ENCODE measurements at places on chromosomes 13 and 19. TPM values are rescaled to one million over a fixed set of nuclear protein-coding genes. Genes with fewer than 3 reads are reported as not detected.

Gene CBY2
- not detected for total RNA-seq

Gene ZNF534
- not detected for total RNA-seq

Gene GZMM
- total RNA-seq, result under 0.01 TPM

GRCh38 chr13:44867825-44868224 is 121.4 kb downstream of the NUFIP1 start:
- no peak for DNase-seq

DNA sequence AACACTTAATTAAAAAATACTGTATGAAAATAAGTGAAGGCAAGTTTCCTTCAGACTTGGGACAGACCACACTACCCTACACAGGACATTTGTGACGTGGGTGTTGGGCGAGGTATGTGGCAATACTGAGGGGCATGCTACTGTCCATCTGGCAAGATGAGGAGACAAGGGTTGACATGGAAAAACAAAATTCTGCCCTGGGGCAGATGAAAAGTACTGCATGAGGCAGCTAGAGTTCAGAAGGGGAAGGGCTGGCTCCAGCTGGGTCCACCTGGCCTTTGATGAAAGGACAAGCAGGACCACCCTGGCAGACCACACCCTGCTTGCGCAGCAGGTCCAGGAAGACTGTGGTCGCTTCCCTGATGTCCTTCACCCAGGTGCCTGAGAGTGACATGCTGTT is 43.2 kb downstream of the LATS2 start:
- no peak for DNase-seq

DNA sequence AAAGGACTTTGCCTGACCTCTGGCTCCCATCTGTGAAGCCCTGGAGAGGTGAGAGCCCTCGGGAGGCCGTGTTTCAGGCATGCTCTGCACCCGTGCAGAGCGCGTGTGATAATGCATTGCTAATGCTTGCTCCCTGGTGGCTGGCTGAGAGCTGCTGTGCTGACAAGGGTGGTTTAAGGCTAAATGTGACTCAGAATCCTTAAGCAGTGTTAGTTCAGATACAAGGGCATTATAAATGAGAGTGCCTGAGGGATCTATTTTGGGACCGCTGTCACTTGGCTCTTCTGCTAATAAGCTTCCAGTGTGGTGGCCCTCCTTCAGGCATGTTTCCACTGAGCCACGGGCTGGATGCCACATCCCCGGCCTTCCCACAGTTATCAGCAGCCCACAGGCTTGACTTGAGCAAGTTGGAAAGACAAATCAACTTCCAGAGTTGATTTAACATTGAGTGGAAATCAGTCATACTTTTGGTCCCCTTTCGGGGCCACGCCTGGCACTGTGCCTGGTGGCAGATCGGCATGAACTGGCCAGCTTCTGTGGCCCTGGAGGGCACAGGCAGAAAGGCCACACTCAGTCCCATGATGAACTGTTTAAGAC is 17.0 kb downstream of the ALOX5AP start:
- DNase-seq, result peak; percentile 90

DNA sequence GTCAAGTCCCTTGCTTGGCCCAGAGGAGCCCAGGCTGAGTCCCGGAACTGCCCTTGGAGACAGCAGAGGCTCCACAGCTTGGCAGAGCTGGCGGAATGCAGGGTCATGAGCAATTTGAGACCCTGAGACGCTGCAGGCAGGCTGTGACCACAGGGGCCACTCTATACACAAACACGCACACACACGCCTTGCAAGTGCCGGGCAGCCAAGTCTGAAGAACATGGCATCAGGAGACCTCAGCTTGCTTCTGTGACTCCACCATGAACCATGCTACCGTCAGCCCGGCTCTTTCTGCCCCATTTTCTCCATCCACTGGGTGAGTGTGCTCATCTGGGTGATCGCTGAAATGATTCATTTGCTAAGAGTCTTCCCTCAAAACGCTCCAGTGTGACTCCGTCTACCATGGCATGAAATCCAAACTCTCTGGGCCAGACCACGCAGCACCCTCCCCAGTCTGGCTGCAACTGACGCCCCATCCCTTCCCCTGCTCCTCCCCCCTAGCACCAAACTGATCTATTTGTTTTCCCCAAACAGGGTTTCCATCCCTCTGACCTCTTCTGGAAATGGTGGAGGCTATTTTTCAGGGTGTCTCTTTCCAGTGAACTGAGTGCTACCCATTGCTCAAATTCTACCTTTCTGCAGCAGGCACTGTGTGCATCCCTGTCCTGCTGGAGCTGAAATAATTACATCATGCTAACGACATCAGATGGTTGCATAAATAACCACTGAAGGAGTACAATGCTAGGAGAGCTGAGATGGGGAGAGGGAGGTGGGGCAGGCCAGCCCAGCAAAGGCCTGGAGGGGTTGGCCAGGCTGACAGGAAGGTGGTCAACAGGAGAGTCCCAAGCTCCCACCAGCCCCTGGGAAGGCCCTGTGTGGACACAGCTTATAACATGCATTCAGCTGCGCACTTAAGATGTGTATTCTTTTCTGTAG is 3.1 kb downstream of the CARS2 start:
- DNase-seq, result peak; percentile 89

- peak; percentile 97 for DNase-seq
Measured at GRCh38 chr19:39413272-39413910, 922 bp downstream of the PLEKHG2 start.

- no peak for DNase-seq
Measured at GRCh38 chr19:51047031-51047335, 12.2 kb upstream of the KLK12 start.

DNA sequence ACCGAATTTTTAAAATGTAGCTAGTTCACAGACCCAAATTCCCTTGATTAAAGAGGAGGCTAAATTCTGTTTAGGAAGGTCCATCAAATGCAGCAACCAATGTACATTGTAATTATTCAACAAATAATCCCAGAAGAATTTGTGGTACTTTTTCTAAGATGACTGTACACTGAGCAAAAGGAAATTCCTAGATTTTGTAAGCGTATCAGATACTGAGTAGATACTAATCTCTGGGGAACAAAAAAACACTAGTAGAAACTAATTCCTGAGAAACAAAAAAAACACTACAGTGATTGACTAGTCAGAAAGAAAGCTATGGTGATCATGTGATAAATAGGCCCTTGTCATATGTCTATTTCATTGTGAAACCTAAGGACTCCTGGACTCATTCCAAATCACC is 246.1 kb downstream of the PCDH17 start:
- DNase-seq, result no peak

Measured in osteoblast (primary cell).